ENCODE measurements at places on chromosomes 7 and 10.

- no peak for DNase-seq
Observed at GRCh38 chr10:124222988-124223710, 129.8 kb upstream of the CHST15 start.

- no peak for DNase-seq
Observed at GRCh38 chr10:120076996-120077706, 184.6 kb downstream of the SEC23IP start.

DNA sequence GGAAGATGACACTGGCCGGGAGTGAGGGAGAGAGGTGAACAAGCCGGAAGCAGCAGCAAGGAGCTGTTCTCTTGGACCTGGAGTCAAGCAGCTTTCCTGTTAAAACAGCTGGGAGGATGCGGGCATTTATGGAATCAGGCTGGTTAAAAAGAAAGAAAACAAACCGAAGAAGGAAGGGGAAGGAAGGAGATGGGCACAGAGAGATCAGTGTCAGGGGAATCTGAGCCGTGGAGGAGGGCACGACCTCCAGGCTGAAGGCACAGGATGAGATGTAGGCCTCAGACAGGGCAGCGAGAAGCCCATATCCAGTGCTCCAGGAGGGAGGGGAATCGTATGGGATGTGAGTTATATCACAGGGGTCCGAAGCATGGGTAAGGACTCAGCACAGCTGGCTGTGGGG, 105.9 kb upstream of the RHEB start:
- DNase-seq, result no peak

DNA sequence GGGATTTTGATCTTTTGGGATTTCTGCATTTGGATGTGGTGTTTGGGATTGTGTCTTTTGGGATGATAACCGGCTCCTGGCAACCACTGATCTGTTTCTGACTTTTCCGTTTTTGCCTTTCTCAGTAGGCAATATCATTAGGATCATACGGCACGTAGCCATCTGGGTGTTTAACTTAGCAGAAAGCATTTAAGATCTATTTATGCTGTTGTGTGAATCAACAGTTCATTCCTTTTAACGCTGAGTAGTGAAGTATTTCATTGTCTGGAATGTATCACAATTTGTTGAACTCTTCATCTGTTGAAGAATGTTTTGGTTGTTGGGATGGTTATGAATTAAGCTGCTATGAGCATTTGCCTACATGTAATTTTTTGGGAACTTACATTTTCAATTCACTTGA, 459.6 kb downstream of the SDK1 start:
- no peak for DNase-seq

GRCh38 chr7:99124236-99124635, 19.7 kb downstream of the SMURF1 start:
- no peak for DNase-seq

DNA sequence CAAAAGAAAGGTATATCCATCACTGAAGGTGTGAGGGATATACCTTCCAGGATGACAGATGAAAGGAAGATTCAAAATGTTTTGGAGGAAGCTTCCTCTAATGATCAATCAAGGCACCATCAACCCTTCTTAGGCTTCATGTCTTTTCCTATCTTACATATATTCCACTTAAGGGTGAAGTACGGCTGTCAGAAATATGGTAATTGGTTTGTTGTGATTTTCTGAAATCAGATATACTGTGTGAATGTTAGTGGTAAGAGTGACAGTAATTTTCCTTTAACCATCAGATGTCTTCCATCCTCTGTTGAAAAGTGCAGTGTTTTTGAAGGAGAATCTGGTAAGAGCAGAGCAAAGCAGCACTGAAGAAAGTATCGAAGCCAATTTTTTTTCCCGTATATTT, 2.8 kb upstream of the MRPS33 start:
- no peak for DNase-seq

- no peak for DNase-seq
Observed at GRCh38 chr7:73834626-73835191, 3.9 kb downstream of the CLDN4 start.

GRCh38 chr10:60910543-60910942, 33.4 kb downstream of the RHOBTB1 start:
- no peak for DNase-seq

All from SK-MEL-5 (cell line).